Suprapubic skin (tissue), 4 donors: ENCODE measurements at places on chromosomes 11 and 22.

DNA sequence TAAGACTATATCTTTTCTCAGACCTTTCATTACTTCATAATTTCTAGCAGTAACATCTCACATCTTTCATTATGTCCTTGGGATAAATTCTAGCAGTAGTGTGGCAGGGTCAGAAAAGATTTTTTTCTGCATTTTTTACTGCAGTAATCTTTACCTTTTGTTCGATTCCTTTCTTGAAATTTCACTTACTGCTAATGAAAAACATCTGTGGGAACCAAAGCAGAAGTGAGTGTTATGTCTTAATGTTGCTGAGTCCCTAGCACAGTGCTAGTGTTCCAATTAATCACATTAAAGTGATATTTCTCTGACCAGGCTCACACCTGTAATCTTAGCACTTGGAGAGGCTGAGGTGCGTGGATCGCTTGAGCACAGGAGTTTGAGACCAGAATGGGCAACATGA lies 123.6 kb downstream of the EHF start:
- DNase-seq, result no peak

GRCh38 chr11:70032470-70032795 lies 45.7 kb upstream of the ANO1 start:
- DNase-seq, result no peak

DNA sequence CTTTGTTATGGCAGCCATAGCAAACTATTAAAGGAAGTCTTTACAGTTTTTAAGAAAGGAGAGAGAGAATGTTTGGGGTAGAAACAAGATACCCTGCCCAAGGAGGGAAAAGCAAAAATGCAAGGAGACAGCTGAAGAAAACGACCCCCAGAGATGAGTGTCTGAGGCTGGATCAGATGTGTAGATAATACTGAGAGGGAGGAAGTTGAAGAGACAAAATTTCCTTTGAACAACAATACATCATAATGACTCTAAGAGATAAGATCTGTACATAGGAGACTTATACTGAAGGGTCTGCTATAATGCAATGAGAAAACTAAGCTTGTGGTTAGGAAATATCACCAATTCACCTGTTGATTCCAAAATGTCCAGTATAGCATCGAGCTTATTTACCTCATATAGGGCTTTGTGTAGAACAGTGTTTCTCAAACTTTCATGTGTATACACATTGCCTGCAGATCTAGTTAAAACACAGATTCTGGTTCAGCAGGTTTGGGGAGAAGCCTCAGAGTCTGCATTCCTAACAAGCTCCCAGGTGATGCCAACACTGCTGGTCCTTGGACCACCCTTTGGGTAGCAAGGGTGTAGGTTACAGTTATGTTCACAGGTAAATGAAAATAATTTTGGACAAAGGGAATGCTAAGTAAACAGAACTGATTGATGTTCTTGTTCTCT lies 5.8 kb upstream of the CEP295 start:
- DNase-seq, result no peak

DNA sequence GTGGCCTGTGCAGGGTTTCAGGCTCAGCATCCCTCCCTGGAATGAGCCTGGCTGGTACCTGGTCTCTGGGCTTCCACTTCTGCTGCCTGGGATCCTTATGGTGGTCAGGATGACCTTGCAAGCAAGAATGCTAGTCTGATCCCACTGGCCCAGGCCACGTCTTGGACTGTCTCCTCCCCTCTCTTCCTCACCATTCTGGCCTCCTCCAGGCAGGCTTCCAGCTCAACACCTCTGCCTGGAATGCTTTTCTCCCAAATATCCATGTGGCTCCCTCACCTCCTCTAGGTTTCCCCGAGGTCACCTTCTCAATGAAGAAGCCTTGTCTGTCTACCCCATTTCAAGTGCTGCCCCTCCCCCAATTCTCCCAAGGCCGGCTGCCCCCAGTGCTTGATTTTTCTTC lies 39.4 kb upstream of the ALX4 start:
- no peak for DNase-seq

- DNase-seq, result no peak
These were observed 38.7 kb downstream of the RTN3 start for GRCh38 chr11:63719987-63720386.

DNA sequence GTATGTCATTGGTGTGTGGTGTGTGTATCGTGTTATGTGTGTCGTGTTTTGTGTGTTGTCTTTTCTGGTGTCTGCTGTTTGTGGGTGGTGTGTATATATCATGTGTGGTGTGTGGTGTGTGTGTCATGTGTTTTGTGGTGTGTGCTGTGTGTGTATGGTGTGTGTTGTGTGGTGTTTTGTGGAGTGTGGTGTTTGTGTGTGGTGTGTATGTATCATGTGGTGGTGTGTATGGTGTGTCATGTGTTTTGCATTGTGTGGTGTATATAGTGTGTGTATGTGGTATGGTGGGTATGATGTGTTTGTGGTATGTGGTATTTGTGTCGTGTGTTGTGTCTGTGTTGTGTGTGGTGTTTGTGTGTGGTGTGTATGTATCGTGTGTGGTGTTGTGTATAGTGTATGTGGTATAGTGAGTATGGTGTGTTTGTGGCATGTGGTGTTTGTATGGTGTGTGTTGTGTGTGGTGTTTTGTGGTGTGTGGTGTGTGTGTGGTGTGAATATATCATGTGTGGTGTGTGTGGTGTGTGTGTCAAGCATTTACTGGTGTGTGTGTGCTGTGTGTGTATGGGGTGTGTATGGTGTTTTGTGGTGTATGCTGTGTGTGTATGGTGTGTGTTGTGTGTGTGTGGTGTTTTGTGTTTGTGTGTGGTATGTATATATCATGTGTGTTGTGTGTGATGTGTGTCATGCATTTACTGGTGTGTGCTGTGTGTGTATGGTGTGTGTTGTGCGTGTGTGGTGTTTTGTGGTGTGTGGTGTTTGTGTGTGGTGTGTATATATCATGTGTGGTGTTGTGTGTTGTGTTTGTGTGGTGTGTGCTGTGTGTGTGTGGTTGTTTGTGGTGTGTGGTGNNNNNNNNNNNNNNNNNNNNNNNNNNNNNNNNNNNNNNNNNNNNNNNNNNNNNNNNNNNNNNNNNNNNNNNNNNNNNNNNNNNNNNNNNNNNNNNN lies 12.7 kb downstream of the PIM3 start:
- no peak for DNase-seq

GRCh38 chr11:128246810-128247594 lies 340.4 kb downstream of the ETS1 start:
- peak; percentile 77 for DNase-seq

- no peak for DNase-seq
These were observed 9.5 kb downstream of the DHCR7 start for GRCh38 chr11:71438650-71439049.

DNA sequence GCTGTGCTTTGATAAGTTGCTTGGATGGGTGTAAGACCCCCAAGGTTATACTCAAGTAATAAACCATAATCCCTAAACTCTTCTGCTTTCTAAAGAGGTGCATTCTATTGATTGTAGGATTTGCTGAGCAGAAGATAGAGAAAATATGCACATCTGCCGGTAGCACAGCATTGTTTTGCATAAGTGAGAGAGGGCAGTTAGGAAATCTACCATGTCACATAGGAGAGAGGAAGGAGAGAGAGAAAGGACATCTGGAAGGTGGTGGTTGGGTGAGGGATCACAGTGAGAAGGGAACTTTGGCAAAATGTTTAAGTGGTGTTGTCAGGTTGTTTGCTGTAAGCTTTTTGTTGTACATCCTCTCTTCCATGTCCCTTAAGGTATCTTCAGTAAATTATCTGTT lies 73.6 kb upstream of the BDNF start:
- DNase-seq, result no peak
